ENCODE measurements at places on chromosomes 7 and 10.

DNA sequence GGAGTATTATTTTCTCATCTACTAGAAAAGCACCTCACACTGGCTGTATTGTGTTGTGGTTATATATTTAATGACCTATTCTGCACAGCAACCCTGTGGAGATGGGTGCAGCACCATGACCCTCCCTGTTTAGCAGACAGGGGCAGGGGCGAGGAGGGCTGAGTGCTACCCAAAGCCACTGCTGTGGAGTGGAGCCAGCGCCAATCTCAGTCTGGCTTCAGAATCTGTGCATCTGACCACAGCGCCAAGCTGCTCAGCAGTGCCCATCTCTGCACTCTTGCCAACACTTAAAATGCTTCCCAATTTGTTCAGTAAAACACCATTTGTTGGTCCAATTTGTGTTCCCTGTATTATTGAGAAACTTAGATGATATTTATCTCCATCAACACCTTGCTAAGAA, 239.1 kb downstream of the ZMYND11 start:
- peak; percentile 75 for DNase-seq

DNA sequence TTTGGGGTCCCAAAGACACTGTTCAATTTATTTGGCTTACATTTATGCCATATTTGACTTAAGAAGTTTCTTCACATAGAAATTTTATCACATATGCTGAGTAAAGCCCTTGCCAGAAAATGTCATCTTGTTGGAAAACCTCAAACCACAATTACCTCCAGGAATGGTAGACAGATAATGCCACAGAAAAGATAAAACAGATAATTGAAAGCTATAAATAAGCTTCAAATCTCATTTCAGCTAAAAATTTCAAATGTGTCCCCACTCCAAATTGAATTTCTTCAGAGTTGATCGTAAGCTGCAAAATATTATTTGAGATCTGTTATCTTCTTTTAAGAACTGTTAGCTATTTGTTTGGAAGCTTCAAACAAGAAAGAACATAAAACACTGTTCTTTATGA, 176.4 kb upstream of the PTN start:
- DNase-seq, result peak; percentile 91

GRCh38 chr10:133249975-133250754, 12.5 kb downstream of the VENTX start:
- no peak for DNase-seq

DNA sequence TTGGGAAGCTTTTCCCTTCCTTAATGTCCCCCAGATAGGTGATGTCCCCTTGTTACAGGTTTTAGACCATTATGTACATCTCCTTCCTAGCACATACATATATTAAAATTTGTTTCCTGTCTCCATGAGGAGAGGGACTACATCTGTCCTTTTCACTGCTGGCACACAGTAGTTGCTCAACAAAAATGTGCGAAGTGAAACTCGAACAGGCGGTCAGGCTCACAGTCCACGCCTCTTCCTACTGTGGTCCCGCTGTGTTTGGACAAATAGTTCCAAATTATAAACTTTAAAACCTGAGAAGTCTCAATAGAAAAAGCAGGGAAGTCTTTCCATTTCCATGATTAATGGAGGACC, 1.2 kb upstream of the HHEX start:
- no peak for DNase-seq

GRCh38 chr7:108308903-108309302, 147.3 kb downstream of the NRCAM start:
- no peak for DNase-seq

- DNase-seq, result no peak
These were observed 270.5 kb downstream of the CREB5 start for GRCh38 chr7:28682801-28683200.

- no peak for DNase-seq
These were observed 5.2 kb downstream of the ADCY1 start for GRCh38 chr7:45579391-45579801.

DNA sequence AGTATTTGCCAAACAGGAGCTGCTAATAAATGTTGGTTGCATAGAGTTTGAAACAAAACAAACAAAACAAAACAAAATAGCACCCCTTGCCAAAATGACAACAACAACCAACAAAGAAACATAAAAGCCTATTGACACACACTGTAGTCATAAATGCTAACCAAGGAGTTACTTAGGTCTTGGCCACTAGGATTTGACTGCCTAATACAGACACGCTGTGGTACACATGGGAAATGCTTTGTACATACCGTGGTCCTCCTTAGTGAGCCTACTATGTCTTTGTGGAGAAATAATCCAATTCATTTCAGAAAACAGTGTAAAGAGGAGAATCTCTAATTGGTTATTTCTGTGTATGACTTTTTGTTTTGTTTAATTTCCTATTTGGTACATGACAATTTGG, 53.2 kb upstream of the MTPN start:
- DNase-seq, result no peak

DNA sequence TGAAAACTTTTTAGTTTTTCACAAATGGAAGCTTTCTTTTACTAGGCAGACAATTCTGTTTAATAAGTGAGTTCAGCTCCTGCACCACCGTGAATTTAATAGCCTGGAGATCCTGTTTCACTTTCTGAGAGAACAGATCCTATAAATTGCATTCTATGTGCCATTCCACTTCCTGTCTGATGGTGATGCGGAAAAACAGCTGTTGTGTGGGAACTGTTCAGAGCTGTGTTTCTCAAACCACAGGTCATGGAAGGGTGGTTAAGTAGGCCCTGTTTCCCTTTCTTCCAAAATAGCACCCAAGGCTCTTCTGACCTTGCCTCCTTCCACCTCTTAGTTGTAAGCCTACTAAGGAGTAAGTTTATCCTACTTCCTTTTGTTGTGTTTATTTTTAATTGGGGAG, 97.2 kb upstream of the DKK1 start:
- peak; percentile 8 for DNase-seq

GRCh38 chr10:99913831-99914235, 95.9 kb downstream of the DNMBP start:
- peak; percentile 64 for DNase-seq

DNA sequence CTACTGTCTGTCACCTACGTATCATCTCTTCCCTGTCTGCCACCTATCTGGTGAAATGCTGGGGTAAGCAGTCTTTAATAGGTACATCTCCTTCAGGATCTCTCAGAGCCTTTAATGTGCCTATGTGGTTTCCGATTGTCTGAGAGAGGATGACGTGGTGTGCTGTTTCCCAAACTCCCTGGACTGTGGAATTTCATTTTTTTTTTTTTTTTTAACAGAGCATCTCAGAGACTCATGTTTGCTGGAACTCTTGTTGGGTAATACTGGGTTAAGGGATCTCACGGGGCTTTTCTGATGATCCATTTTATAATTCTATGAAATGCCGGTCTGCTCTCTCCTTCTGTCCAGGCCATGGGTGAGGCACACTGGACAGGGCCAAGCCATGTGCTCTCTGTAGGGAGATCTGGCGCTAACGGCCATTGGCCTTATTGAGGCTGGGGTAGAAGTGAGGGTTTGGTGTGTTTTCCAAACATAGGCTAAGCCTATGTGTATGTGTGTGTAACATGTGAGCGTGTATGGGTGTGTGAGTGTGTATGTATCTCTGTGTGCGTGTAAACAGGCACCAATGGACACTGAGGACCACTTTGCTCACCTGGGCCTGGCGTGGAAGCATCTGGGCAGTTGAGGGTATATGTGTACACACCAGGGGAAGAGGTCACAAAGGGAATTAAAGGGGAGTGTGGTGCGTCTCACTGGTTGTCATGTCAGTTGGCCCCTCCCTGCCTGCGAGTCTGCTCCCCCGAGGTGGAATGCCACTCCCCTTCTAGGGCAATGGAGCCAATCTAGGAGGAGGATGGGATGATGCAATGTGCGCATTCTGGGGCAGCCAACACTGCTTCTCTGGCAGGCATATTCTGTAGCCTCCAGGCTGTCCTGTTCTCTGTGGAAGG, 7.8 kb downstream of the ADRA2A start:
- no peak for DNase-seq

DNA sequence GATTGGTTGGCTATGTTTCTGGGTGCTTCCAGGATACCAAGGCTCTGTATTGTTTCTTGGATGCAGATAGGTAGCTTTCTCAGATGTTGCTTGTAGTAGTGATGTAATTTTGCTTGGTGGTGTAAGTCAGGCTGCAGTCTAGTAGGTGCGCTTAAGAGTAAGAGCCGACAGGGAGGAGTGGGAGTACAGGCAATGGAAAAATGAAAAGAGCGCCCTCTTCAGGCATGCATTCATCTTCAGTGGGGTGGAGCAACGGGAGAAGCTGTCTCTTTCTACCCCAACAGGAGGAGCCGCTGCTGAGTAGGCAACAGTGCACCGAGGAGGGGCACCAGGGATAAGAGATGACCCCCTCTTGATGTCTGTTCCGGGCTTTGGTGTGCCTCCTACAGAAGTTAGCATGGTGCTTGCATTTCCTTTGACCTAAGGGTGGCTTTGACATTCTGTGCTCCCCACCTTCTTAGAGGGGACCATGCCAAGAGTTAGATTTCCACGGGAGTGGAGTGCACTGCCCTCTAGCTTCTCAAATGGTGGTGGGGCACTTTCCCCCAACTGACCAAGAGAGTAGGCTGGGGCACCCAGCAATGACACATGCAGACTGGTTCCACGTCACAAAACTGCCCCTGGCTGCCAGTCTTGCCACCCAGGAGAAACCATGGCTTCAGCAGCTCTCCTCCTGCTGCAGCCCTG, 56.1 kb downstream of the ZNF783 start:
- no peak for DNase-seq

DNA sequence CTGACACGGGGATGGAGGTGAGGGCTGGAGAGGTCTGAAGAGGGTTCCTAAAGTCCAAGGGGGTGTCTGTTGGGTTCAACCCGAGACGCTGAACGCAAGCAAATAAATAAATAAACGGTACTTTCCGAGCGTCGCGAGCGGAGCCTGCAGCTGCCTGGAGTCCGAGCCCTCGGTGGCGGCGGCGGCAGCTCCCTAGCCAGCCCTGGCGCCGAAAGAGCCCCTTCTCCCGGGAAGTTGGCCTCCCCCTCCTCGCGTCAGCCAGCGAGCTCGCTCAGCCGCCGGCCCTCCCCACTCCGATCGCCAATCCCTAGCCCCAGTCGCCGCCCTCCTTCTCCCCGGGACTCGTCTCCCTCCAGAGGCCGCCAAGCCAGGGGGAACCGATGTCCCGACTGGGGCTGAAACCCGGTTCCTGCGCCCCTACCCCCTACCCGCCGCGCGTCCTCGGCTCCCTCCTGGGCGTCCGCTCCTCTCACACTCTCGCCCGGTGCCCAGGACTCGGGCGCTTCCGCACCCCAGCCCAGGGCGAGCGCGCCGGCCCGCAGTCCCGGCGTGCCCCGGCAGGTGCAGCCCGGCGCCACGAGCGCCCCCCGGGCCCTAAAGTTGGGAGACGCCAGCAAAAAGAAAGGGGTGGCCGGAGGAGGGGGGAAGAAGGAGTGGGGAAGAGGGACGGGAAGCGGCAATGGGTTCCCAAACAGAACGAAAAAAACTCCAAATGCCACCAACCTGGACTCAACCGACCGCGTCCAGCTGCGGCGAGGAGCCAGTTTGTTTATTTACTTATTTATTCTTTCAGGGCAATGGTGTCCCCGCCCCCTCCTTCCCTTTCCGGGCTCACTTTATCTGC, at the start of gene GFRA1:
TSS of gene GFRA1 (minus strand) at position 767 of the 844 bp plus-strand sequence. CDS start 1,177 bp downstream, outside the sequence.
- DNase-seq, result peak; percentile 33

DNA sequence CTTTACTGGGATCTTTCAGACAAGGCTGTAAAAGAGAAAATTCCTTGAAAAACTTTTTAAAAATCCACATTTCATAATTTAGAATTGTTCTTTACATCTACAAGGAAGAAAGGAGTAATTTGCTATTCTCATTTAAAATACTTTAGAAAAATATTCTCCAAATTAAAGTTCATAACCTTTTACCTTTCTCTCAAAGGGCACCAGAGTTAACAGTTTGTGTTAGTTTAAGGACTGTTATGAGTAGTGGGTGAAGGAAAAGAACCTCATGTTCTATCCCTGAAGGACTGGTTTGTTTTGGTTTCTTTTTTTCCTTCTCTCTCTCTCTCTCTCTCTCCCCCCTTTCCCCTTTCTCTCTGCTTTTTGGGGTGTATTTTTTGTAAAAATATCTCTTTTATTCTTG, 4.1 kb downstream of the AGMO start:
- no peak for DNase-seq

DNA sequence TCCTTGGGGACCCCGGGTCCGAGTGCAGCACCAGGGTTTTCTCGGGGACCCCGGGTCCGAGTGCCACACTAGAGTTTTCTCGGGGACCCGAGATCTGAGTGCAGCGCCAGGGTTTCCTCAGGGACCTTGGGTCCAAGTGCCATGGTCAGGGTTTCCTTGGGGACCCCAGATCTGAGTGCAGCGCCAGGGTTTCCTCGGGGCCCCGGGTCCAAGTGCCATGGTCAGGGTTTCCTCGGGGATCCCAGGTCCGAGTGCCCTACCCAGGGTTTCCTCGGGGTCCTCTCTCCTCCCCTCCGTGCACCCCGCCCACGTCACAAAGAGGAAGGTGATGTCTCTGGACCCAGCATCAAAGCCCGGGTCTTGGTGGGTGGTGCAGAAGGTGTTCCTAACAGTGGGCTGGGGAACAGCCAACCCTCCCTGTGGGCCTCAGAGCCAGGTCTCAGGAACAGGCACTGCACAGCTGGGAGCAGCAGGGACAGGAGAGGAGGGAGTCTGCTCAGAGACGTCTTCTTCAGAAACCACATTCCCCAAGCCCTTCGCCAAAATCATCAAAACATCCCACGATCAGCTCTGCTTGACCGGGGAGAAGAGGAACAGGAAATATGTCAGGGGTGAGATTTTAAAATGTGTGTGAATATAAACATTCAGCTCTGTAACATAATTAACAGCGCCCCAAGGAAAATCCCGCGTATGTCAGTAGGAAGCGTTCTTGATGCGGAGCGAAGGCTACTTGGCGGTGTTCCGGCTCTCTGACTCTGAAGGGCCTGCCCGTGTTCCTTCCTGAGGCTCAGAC, 540.7 kb downstream of the DNAJB6 start:
- no peak for DNase-seq

DNA sequence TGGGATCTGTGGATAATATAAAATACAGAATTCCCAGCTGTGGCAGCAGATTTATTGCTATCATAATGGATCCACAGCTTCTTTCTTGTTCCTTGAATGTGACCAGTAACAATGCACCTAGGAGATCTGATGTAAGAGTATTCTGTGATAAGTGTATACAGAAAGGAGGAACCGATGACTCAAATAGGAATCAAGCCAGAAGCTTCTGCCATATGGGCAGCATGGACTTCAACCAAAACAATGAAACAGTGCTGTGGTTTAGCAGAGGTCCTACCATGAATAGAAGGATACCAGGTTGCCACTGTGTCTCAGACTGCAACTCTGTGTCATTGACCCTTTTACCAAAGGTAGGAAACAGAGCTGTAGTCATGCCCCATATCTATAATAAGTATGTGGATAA, 81.8 kb downstream of the PTPRZ1 start:
- no peak for DNase-seq

GRCh38 chr7:148856578-148856881, 27.6 kb downstream of the EZH2 start:
- DNase-seq, result no peak

- DNase-seq, result no peak
These were observed 29.3 kb upstream of the ITGB8 start for GRCh38 chr7:20301311-20301939.

All from brain (organoid and tissue), 16 donors.